ENCODE measurements at places on chromosomes 4 and X. TPM values are rescaled to one million over a fixed set of nuclear protein-coding genes. Genes with fewer than 3 reads are reported as not detected.

Gene WDR17
- total RNA-seq = 6.3 TPM

Gene PLS3
- 17.8 TPM for total RNA-seq

DNA sequence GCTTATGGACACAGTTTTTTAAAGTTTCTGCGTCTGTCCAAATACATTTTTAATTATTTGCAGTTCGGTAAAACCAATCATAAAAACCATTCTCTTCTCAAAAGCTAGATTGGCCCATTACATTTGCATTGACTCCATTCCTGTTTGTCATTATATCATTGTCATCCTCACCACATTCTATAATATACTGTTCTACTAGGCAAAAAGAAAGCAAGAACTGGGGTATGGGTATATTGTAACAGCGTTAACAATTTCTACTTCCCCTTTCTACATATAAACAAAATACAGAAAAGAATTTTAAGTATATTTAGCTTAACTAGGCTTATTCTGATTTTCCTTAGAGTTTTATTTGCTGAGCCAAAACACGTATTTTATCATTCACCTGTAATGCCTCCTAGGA is 91.8 kb downstream of the RAP1GDS1 start:
- no peak for DNase-seq
- peaks cover 4% of the 10 kb centered on the region for H3K36me3 ChIP-seq
- H3K27me3 ChIP-seq = peaks cover 2% of the 10 kb centered on the region
- no peak overlapping the region for H3K4me3 ChIP-seq
- H3K4me1 ChIP-seq = peaks cover 5% of the 10 kb centered on the region
- no peak overlapping the region for H3K27ac ChIP-seq

DNA sequence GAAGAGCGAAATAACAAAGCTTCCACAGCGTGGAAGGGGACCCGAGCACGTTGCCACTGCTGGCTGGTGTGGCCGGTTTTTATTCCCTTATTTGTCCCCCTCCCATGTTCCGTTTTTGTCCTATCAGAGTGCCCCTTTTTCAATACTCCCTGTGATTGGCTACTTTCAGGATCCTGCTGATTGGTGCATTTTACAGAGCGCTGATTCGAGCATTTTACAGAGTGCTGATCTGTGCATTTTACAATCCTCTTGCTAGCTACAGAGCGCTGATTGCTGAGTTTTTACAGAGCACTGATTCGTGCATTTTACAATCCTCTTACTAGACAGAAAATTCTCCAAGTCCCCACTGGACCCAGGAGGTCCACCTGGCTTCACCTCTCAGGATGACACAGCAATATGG is 250.9 kb upstream of the EPHA5 start:
- DNase-seq = no peak
- H3K27me3 ChIP-seq = no peaks in the 10 kb centered on the region
- no peak overlapping the region for H3K27ac ChIP-seq
- H3K4me1 ChIP-seq = no peaks in the 10 kb centered on the region
- H3K36me3 ChIP-seq = no peaks in the 10 kb centered on the region

DNA sequence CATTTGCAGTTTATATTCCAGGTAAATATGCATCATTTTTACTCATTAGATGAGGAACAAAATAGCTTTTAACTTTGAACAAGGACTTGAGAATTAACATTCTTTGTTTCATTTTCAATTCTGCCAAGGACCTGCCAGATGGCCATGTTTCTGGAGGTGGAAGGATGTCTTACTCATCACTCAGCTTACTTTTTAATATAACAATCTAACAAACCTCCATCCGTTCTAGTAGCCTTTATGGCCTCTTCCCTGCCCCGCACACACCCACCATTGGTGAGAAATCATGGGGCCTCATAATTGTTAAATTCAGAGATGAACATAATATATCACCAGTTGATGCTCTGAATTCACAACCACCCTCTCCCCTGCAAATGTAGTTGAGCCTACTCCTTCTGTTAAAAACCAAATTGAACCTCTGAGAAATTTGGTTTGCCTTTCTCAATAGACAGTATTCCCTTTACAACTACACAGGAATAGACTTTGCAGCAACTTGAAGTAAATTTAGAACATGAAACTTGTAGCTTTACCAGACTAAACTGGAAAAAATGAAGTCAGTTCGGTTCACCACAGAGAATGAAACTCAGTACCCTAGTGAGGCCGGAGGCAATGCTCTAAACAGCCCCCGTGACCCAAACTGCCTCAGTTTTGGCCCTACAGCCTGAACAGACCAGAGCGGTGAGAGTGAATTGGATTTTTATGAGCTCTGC is 50.1 kb upstream of the ACSL4 start:
- H3K4me1 ChIP-seq = no peaks in the 10 kb centered on the region
- no peaks in the 10 kb centered on the region for H3K36me3 ChIP-seq
- H3K27ac ChIP-seq = no peak overlapping the region
- no peak for DNase-seq
- H3K27me3 ChIP-seq = peaks cover 2% of the 10 kb centered on the region
